ENCODE measurements at places on chromosomes 12 and 14. TPM values are rescaled to one million over a fixed set of nuclear protein-coding genes. Genes with fewer than 3 reads are reported as not detected.

The B3GNT4 gene
- total RNA-seq, result 0.14 TPM

DNA sequence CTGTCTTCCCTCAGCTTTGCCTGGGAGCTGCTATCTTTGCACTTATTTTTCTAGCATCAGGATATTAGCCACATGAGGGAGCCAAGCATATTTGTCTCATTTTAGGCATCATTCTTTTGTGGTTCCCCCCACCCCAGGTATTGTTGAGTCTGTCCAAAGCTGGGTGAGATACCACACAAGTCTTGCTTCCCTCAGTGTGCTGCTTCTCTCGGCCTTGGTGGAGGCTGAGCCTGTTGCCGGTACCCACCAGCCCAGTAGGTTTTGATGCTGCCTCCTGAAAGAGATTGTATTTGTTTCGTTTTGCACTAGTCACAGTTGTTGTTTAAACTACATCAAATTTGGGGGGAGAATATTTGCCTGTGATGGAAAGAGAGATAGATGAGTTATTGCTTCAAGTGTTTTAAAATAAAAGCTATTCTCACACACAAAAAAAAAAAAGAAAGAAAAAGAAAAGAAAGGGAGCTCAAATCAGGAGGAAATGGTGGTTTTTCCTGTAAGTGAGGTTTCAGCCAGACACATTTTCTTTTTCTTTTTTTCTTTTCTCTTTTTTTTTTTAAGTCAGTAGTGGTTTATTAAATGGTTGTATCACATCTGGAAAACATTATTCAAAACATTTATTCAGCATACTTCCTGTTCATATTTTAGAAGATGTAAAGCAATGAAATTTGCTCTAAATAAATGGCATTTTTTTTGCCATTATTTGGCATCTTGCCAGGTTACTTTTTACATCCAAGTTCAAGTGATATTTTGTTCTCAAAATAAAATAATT lies 58.5 kb downstream of the SLC4A8 start:
- DNase-seq, result no peak
- H3K4me1 ChIP-seq, result peaks cover 9% of the 10 kb centered on the region
- no peaks in the 10 kb centered on the region for H3K27me3 ChIP-seq
- H3K36me3 ChIP-seq, result no peaks in the 10 kb centered on the region
- H3K4me3 ChIP-seq, result peak overlapping the region; percentile 59

The FAM181A gene
- not detected for total RNA-seq

DNA sequence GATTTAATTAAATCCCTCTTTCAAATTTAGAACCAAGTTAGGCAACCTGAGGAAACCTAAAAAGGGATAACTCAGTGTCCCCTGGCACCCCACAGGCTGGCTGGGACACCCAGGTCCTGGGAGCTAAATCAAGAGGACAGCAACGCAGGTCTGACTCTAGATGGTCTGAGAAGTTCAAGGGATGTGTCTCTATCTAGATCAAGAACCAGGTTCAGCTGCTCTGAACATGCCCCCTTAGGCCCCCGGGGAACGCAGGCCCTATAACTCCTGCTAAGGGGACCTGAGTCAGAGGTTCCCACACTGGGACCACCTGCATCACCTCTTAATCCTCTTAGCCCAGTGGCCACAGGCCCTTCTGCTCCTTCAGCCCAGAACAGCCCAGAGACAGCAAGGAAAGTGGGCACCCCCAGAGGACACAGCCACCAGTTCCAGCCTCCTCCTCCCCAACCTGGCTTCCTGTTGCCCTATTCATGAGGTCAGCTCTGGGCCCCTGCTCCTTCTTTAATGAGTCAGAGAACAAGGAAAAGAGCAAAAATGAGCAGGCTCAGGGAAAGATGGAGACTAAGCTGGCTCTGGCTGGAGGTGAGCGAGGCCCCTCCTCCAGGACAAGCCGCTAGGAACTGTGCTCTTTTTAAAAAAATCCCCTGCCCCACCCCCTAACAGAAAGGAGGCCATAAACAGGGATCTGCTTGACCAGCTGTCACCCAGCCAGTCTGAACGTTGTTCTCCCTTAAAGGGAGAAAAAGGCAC lies 10.8 kb downstream of the PITPNM2 start:
- DNase-seq, result peak; percentile 25
- H3K4me1 ChIP-seq, result peaks cover 44% of the 10 kb centered on the region
- no peaks in the 10 kb centered on the region for H3K36me3 ChIP-seq
- H3K27ac ChIP-seq, result peak overlapping the region; percentile 40
- peaks cover 8% of the 10 kb centered on the region for H3K27me3 ChIP-seq

DNA sequence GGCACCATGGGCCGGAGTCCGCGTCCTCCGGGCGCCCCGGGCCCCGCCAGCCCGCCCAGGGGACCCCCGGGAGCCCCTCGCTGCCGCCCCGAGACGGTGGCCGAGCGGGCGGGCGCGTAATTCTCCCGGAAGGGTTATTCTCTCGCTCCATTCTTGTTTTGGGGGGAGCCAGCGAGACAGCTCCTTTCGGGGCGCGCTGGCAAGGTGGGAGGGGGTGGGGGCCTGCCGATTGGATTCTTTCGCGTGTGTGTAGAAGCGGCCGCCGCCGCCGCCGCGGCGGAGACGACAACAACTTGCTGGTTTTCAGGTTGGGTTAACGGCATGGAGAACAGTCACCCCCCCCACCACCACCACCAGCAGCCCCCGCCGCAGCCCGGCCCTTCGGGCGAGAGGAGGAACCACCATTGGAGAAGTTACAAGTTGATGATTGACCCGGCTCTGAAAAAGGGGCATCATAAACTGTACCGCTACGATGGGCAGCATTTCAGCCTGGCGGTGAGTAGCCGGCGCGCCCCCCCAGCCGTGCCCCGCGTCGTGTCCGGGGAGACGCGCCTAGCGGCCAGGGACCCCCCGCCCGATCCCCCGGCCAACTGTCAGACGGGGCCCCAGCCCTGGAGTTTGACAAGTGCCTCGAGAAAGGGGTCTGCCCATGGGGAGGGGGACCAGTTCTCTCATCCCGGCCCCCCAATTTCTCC lies 755 bp downstream of the SETD1B start:
- peak overlapping the region; percentile 94 for H3K27ac ChIP-seq
- H3K27me3 ChIP-seq, result no peaks in the 10 kb centered on the region
- peak overlapping the region; percentile 93 for H3K4me3 ChIP-seq
- peaks cover 21% of the 10 kb centered on the region for H3K36me3 ChIP-seq

The CPSF6 gene
- total RNA-seq, result 49.6 TPM

DNA sequence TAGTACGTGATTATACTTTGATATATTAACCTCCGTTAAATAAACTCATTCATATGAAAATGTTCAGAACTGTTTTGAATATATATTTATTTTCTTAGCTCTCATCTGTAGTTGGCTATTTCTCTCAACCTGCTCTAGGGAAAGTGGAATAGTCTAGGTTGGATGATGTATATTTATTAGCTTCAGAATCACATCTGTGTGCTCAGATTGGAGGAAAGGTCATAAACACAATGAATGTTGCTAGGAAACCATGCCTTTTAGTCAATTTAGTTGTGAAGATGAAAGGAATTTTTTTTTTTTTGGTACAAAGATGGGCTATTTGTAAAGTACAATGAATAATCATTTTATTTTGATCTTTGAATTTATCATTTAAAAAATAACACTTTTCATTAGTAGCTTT lies 439.1 kb downstream of the FOXG1 start:
- no peaks in the 10 kb centered on the region for H3K27me3 ChIP-seq
- H3K4me3 ChIP-seq, result no peak overlapping the region
- no peak overlapping the region for H3K27ac ChIP-seq
- peaks cover 7% of the 10 kb centered on the region for H3K4me1 ChIP-seq

DNA sequence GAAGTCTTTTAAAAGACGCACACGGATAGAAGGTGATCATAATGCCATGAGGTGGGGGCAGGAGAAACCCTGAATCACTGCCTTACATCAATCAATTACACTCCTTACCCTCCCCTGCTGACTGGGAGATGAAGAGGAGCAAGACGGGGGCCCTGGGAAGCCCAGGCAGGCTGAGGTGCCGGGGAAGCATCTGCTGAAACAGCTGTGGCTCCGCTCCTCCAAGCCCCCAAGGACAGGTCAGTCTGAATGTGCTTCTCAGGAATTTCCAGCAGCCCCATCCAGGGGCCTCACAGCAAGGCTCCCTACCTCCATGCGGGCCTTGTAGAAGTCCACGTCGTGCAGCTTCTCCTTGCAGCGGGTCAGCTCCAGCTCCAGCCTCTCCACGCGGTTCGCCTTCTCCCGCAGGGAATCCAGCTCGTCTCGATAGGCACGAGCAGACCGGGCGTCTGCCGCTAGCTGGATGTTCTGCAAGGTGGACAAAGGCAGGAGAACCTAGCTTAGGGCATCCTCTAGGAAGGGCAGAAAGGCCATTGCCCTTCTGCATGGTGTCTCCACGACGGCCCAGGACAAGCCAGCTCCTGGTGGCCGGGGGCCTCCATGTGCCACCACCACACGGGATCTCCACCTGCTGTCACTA lies 79.8 kb downstream of the CCDC88C start:
- no peak overlapping the region for H3K4me3 ChIP-seq
- H3K36me3 ChIP-seq, result no peaks in the 10 kb centered on the region

The RIMBP2 gene
- total RNA-seq, result not detected

DNA sequence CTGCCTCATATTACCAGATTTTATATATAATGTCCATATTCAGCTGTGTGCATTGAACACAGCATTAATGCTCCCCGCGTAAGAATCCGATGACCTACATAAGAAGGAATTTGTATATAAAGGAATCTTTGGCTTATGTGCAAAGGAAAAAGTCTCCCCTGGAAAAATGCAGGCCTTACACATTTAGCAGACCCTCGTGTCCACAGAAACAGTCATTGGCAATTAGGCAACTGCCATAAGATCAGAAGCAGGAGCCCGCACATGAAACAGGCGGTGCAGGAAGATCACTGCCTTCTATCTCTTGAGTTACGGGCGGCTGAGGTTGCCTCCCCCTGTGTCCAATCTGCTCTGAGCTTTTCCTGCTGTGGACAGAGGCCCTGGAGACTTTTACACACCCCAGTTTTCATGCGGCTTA lies 63.2 kb upstream of the RFX4 start:
- peaks cover 8% of the 10 kb centered on the region for H3K4me1 ChIP-seq
- peaks cover 10% of the 10 kb centered on the region for H3K27me3 ChIP-seq
- no peak overlapping the region for H3K4me3 ChIP-seq
- DNase-seq, result no peak
- no peak overlapping the region for H3K27ac ChIP-seq
- H3K36me3 ChIP-seq, result no peaks in the 10 kb centered on the region

The ENDOU gene
- not detected for total RNA-seq

DNA sequence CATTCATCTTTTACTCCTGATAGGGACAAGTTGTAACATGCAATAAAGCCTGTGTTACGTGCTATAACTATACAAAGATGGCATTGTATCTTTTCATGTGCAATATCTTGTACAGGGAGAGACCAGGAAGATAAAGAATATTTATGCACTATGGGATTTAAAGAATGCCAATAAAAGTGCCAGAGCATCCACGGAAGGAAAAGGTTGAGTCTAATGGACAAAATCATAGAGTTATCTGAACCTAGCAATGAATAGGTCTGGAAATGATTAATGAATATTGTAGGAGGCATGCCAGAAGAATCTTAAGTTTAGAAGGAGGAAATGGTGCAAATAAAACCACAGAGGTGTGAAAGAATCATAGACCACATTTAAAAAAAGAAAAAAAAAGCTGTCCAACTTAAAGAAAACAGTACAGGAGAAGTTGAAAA lies 263.9 kb downstream of the KCNC2 start:
- no peaks in the 10 kb centered on the region for H3K4me1 ChIP-seq
- no peak overlapping the region for H3K27ac ChIP-seq
- no peaks in the 10 kb centered on the region for H3K27me3 ChIP-seq
- no peak for DNase-seq
- H3K36me3 ChIP-seq, result no peaks in the 10 kb centered on the region
- H3K4me3 ChIP-seq, result no peak overlapping the region

The MSI1 gene
- total RNA-seq, result not detected

All from HFFc6 (cell line).